ENCODE measurements at places on chromosomes 6 and 20.

DNA sequence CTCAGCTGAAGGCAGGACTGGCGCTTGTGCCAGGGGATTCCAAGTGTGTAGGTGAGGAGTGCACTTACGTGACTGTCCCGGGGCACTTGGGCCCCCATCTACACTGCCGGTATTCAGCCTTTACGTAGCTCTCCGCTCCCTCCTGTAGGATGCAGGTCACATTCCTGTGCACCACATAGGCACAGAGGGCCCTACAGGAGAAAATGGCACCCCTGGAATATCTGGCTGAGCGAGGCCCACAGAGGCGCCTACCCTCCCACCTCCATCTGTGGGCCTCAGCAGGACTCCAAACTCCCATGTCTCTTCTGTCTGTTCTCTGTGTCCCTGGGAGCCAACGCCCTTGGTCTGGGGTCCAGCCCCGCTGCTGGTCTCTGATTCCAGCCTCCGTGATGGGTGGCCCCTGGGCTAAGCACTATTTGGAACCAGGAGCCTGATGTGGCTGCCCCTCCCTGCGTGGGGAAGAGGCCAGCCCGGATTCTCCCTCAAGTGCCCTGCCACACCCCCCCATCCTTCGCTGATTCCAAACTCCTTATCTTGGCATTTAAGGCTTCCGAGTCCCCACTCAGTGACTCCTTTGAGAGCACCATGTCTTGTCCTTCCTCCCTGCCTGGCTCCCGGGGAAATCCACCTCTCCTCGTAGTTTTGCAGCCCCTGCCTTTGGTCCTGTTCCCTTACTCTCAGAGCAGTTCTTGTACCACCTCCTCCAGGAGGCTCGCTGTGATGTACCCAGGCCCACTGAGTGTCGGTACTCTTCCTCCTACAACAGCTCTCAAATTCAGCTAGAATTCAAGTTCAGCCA, 1.5 kb downstream of the EMILIN3 start:
- DNase-seq, result no peak

DNA sequence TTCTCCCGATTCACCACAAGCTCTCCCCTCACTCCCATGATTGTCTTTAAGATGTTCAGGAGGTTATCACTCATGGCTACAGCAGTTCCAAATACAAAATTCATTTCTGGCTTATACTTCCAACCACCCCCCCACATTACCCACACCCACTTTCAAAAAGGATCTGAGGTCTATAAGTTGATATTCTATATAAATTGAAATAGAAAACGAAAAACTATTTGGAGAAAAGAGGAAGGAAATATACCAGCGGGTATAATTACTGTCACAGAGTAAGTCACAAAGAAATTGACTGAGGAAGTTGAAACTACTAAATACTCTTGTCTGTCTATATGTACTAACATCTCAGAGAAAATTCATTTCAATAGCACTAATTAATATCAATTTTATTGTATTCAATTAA, 112.7 kb upstream of the TNFAIP3 start:
- DNase-seq, result peak; percentile 42

DNA sequence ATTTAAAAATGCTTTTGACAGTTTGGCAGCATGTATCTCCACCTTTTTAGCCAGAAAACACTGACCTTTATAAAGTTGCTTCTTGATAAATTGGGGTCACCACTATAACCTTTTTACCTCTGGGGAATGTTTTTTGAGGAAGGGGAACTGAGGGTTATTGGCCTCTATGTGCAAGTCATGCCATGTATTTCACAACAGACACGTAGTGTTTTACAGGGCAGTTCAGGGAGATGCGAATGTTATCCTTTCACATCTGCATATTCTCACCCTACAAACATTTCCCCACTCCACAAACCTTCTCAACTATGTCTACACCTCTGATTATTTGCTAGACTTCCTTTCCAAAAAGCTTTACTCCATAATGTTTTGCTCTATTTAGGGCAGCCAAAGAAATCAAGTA, 17.0 kb upstream of the SLA2 start:
- no peak for DNase-seq

DNA sequence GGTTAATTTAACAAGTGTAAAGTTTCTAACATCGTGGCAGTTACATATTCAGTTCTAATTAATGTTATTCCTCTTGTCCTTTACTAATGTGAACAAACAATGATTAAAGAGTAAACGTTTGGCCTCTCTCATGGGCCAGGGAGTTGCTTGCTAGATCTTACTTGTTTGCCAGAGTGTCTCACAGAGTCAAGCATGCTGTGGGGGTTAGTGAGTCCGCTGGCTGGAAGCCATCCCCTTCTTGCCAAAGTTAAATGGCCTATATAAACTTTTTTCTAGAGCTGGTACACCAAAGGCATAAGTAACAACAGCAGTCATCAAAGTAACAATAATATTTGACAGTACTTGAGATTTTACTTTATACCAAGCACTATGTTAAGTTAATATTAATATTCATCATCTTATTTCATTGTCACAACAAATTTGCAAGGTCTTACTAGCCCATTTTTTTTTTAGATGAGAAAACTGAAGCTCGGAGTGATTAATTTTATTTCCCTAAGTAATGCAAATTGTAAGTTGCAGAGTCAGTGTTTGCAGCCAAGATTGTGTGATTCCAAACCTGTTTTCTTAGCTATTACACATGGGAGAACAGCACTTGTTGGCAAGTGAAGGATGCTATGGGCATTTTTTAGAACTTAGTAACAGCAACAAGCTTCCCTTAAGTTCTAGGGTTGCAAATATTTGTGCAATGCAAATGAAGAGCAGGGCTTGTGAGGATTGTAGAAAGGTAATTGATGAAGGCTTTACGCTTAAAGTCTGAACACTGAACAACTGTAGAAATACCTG, 224.5 kb downstream of the RFPL4B start:
- no peak for DNase-seq

DNA sequence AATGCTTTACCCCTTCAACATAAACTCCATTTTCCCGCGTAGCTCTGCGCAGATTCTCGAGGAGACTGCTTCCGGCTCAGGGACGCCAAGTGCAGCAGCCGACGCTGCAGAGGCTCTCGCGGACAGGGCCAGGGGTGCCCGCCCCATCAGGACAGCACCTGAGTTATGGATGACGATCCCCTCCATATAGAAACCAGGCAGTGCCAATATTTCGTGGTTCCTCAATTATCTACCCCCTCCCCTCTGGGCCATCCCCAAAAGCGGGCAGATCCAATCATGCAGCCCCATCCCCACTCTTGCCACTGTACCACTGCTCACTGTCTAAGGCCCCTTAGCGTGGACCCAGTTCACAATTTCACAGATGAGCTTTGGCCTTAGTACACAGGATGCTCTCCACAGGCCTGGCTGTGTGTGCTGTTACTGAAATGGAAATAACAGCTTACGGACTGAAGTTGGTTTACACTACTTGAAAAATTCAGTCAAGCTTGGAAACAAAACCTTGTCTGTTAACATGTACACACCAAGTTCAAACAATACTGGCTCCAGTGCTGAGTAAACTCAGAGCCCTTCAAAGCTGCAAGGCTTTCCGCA, 74.5 kb downstream of the DACT2 start:
- no peak for DNase-seq

DNA sequence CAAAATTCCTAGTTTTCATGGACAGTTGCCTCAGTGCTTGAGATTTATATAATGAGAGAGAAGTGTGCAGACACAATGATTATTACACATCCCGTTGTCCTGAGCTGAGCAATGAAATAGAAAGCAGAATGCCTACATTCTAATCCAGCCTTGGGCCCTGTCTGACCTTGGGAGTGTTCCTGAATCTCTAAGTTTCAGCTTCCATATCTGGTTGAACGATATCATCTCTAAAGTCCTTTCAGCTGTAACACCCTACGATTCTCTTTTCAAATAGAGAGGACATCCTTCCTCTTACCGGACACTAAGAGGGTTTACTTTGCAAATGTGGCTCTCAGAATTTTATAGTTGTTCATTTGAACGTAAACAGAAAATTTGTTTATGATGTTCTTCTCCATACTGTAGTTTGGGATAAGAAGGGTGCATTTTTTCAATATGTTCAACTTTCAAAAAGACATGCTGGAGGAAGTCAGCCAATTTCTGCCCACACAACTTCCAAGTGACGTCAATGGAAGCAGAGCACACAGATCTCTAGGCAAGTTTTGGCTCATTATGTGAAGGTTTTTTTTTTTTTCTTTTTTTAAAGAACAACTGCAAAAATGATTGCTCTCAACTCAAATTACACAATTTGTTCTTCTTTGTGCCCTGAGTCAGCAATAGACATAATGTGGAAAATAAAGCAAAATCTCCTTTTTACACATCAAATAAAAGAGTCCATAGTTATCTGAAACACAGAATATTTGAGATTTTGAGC, 50.4 kb downstream of the PDE7B start:
- DNase-seq, result no peak

DNA sequence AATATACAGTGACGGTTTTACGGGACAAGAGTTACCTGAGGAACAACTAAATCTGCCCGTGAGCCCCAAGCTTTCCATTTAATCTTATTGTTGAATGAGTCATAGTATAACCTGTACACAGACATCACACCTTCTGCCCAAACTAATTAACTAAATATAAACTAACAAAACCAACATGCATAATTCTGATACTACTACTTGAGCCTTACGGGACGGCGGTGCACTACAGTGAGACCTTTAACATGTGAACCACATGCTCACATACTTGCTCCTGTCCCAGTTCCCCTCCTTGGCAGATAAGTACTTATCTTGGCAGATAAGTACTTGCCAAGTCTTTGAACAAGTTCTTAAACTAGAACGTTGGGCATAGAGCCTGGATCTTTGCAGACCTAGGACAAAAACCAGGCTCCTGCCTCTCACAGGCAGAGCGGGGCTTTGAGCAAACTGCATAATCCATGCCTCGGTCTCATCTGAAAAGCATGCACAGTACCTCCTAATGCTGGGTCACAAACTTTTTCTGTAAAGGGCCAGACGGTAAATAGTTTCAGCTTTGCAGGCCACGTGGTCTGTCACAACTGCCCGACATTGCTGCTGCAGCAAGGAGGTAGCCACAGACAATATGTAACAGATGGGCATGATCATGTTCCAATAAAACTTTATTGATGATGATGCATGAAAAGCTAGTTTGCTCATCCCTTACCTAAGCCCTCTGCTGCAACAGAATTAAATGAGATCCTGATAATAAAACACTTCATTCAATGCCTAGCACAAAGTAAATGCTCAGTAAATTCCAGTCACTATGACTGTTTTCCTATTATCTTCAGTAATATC, 23.0 kb downstream of the ZNF217 start:
- DNase-seq, result no peak

- no peak for DNase-seq
These were observed 449.4 kb upstream of the CDH4 start for GRCh38 chr20:60802676-60803075.

DNA sequence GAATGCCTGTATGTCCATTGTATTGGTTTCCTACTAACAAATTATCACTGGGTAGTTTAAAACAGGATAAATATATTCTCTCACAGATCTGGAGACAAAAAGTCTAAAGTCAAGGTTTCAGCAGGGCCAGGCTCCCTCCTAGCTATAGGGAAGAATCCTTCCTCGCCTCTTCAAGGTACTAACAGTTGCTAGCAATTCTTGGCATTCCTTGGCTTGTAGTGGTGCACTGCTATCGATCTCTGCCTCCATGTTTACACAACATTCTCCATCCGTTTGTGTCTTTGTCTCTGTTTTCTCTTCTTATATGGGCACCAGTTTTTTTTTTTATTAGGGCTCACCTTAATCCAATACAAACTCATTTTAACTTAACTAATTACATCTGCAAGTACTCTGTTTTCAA, 48.9 kb downstream of the OR2B6 start:
- no peak for DNase-seq

- DNase-seq, result no peak
These were observed 205.9 kb upstream of the TAB2 start for GRCh38 chr6:149111556-149112115.

DNA sequence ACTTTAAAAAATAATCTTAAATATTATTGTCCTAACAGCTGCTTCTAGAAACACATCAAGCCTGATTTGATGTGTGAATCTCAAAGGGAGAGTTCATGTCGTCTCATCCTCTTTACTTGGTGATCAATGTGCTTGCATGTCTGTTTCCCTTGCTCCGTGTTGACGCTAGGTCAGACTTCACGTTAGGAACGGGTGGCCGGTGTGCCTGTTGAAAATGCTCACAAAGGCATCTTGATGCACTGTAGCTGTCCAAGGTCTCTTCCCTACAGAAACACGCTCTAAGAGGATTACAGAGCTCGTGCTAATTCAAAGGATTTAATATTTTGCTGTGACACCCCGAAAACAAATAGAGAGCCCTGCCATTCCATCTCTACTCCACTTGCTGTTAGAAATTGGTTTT, 84.6 kb downstream of the ID4 start:
- DNase-seq, result no peak

- DNase-seq, result peak; percentile 7
These were observed 147.2 kb downstream of the RPS12 start for GRCh38 chr6:132961610-132962009.

- DNase-seq, result peak; percentile 13
These were observed at the start of gene NHSL1 for GRCh38 chr6:138499303-138500018. TSS of gene NHSL1 (minus strand) at chr6:138499494. CDS start at chr6:138499290, 204 bp downstream.

- DNase-seq, result no peak
These were observed 161.1 kb downstream of the SLC35B3 start for GRCh38 chr6:8274226-8274625.

DNA sequence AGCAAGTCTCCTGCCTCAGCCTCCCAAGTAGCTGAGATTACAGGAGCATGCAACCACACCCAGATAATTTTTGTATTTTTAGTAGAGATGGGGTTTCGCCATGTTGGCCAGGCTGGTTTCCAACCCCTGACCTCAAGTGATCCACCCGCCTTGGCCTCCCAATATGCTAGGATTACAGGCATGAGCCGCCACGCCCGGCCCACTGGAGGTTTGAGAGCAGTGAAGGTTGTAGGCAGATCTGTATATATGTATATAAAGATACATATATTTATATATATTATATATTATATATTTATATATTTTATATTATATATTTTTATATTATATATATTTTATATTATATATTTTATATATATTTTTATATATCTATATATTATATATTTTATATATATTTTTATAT, 38.2 kb upstream of the TTPAL start:
- DNase-seq, result no peak

Data from GM10248 (cell line).